Right hindlimb (tissue), 1 donor: ENCODE measurements at places on chromosomes 3 and 15.
A peak's percentile ranks its signal among the peaks of the same experiment; 100 is the strongest.

DNA sequence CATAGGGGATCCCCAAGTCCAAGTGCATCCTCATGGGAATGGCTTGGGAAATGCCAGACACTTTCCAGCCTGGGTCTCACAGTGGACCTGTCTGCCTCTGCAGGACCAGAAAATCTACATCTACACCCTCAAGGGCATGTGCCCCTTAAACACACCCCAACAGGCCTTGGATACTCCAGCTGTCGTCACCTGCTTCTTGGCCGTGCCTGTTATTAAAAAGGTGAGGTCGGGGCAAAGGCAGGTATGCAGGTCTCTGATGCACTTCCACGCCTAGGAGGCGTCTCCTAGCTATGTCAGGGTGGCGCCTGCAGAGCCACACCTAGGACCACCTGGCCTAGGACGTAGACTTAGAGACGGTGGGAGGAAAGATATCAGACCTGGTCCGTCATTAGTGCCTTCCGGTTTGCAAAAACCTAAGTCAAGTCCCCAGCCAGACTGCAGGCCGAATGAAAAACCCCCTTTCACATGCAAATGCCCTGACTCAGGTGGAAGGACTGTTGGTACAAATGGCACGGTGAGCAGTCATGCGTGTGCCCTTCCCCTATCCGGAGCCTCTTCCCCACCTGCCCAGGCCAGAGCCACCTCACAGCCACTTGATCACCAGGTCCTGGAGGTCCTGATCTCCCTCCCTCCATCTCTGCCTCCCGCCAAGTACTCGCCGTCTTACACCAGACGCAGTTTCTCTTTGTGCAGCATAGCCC lies 143.5 kb downstream of the LRRK1 start:
- DNase-seq = no peak

GRCh38 chr3:53493595-53493962 lies 832 bp upstream of the CACNA1D start:
- DNase-seq = no peak

DNA sequence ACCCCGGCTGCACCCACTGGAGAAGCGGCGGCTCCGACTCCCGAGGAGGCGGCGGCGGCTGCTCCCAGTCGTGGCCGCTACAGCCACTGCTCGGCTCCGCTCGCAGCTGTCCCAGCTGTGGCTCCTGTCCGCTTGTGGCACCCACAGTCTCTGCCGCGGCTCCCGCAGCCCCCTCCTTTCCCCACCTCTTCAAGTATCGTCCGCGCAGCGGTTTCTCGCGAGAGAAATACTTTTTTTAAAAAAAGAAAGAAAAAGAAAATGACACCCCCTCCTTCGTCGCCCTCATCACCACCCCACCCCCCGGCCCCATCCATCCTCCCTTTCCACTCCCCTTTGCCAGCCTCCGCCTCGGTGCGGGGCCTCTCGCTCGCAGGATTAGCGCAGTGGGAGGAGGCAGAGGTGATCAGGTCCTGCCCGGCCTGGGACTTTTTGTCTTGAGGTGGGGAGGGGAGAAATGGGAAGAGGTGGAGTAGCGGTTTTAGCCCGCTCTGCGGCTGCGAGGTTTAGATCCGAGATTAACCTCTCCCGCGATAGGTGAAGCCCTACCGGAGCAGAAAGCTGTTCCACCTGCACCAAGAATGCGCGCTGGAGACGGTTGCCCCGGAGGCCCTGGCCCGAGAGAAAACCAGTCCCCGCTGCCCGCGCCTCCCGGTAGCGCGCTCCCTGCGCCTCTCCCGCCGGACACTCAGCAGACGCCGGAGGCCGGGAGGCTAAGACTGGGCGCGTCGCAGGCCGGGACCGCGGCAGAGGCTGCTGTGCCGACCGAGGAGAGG lies at the start of gene FBN1:
Gene FBN1 (minus strand): TSS at position 152 of the 773 bp plus-strand sequence. CDS start 940 bp downstream, outside the sequence.
- DNase-seq = peak; percentile 92

- no peak for DNase-seq
Measured at GRCh38 chr3:179949869-179950268, 86.9 kb downstream of the PEX5L start.

- DNase-seq = no peak
Measured at GRCh38 chr3:98982351-98982750, 80.9 kb upstream of the DCBLD2 start.

GRCh38 chr3:122215592-122216298 lies 32.3 kb downstream of the CASR start:
- DNase-seq = no peak

DNA sequence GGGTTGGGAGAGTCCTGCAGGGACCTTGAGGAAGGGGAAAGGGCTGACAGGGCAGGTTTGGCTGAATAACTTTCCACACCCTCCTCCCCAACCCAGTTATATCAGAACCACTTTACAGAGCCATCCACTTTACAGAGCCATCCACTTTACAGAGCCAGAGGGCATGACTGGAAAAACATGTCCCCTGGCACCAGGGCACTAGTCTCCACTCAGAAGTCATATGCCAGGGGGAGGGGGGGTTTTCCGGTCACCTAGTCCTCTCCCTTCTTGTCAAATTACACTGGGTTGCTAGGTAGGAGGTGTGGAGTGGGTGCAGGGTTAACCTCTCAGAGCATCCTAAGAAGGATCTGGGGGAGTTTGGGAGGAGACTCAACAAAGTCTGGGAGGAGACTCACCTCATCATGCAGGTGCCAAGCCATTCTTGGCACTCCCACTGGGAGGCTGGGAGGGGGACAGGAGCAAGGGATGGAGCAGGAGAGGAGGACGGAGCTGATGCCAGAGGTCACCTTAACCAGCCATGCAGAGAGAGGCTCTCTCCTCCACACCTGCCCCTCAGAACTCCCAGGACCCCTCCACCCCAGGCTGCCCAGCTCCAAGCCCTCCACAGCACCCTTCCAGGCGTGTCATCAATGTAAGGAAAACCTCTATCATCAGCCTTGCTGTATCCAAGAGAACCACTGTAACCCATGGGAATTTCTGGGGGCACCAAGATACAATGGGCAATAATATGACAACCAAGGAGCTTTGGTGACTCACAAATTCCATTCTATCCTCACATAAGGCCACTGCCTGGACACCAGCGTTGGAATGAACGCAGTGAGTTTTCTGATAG lies 1.7 kb downstream of the LRRC2 start:
- DNase-seq = no peak

- no peak for DNase-seq
Measured at GRCh38 chr3:13119471-13120220, 46.4 kb upstream of the IQSEC1 start.

DNA sequence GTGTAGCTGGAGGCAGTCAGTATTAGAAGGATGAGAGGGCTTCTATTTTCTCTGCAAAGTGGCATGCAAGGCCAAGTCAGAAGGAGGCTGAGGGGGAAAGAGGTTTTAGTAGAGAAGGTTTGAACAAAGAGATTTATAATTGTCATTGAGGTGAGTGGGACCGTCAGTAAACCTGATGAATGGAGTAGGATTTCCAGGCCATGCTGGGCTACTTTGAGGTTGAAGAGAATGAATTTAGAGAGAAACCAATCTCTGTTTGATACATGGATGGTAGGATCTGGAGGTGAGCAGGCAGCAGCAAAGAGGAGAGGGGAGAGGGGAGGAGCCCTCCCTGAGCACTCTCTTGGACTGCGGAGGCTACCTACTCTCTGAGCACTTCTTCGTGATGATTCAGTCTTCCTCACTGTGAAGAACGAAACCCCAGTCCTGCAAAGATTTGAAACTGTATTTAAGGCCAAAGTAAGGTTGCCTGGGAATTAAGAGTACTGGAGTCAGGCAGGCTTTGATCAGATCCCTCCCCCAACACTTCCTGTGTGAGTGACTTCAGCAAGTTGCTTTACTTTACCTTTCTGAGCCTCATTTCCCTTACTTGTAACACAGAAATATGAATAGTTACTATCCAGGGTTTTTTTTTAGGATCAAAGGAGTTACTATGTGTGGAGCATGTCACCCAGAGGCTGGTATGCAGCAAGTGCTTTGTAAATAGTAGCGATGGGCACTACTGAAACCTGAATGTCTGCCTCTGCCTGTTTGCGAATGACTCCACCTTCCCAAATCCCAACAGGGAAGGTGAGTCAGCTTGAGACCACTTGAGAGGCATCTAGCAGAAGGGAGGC lies 75.8 kb downstream of the RPL39L start:
- no peak for DNase-seq

- no peak for DNase-seq
Measured at GRCh38 chr15:99239545-99240198, 9.7 kb downstream of the TTC23 start.

DNA sequence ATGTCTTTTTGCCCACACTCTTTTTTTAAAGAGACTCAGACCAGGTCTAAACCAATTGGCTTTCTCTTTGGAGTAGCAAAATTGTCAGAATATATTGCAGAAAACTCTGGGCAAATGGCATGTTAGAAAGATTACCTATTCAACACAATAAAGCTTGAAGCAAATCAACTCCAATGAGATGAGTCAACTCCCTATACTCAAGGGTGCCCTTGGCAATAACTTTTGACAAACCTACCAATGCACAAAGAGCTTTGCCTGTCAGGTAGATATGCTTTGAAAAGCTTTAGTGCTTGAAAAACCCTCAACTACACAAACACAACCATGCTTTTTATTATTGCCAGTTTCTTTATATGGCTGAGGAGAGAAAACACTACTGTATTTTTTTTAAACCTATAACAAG lies 137.7 kb upstream of the GRM7 start:
- no peak for DNase-seq

DNA sequence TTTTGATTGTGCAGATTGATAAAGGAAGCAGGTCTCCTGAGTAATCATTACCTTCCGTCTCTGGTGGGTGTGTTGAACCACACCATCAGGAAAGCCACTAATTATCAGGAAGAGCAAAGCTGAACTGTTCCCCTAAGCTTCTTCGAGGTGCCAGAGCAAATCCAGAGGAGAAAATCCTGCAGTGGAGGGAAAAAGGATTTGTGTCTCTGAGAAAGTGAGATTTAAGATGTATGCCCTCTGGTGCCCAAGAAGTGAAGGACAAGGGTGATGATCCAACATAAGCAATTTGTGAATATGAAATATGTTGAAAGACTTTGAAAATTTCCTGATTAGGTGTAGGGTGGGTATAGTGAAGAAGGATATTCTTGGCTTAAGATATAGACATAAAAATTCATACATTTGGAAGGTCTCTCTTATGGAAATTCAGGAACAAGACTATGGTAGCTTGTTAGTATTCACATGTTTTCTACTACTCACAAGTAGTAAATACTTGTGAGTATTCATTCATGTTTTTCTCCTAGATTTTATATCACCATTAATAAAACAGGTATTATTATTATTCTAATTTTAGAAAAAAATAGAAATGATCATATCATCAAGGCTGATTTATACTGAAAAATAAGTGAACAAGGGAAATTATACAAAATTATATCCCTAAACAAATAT lies 34.8 kb downstream of the COMMD2 start:
- DNase-seq = peak; percentile 56

- DNase-seq = no peak
Measured at GRCh38 chr3:31770822-31771326, 210.2 kb downstream of the OSBPL10 start.

- no peak for DNase-seq
Measured at GRCh38 chr3:170605490-170605889, 19.6 kb upstream of the SLC7A14 start.

DNA sequence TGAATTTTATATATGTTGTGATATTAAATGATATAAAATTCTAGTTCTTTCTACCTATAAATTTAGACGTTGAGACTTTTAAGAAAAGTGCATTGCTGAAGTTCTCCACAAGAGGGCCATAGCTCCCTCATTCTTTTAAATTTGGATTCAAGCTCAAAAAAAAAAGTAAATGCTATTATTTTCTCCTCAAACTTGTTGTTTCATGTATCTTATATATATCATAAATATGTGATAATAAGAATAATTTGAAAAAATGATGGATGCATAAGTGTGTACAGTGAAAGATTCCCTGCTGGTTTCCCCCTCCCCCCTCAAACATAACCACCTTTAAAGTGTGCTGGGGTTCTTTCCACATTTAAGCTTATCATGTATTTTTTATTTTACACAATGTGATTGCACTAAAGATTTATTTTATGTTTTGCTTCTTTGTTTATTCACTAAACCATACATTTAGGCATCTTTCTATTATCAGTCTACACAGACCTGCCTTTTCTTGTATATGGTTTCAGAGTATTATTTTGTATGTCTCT lies 769.4 kb upstream of the GOLIM4 start:
- no peak for DNase-seq

GRCh38 chr3:4992118-4992517 lies 12.9 kb downstream of the BHLHE40 start:
- no peak for DNase-seq

DNA sequence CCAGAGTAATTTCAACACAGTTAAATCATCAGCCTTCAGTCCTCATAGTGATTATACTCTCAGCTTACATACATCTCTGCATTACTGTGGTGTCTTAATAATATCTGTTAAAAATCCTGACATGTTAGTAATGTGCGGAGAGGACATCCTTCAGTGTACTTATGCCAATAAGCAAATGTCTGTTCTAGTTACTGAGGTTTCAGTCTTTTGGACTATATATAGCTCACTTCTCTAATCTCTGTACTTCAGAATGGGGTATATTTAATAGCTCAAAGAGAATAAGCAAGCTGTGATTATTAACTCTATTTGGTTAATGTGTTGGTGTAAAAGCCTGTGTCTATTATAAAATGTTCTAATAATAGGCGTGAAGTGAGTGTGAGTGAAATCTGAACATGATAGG lies 28.9 kb upstream of the OSTN start:
- DNase-seq = no peak

DNA sequence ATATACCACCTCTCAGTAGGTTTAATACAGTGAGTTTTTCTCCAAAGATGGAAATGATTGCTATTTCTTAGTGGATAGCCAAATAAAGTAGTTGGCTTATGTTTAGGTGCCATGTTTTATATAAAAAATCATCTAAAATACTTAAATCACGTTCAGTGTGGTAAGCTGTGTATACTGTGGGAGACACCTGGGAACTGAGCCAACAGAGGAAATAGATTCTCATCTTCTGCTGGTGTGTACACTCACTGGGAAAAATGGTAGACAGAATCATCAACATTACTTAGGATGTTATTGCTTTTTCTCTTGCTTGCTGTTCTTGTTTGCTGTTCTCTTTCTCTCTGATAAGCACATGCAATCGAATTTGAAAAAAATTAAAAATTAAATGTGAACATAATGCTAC lies 112.6 kb upstream of the MB21D2 start:
- no peak for DNase-seq

- no peak for DNase-seq
Measured at GRCh38 chr3:171329746-171330145, 130.5 kb downstream of the TNIK start.

- DNase-seq = peak; percentile 71
Measured at GRCh38 chr3:24680214-24680967, 185.7 kb upstream of the THRB start.

- no peak for DNase-seq
Measured at GRCh38 chr15:36415643-36416042, 163.8 kb upstream of the CDIN1 start.

DNA sequence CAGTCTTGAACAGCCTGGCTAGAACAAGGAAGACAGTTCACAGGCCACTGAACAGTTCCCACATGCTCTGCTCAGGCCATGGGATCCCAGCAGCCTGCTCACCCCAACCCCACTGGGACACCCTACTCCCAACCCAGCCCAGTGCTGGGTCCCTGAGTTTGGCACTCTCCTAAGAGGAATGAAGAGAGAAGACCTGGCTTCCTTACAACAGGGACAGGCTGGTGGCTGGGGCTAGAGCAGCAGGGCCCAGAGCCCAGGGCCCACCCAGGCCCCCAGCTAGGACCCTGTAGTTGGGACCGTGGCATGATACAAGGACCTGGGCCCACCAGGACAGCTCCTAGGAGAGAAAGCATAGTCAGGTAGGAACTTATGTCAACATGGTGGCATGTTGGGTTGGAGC lies 43.4 kb downstream of the SEMA3G start:
- peak; percentile 15 for DNase-seq

GRCh38 chr3:40201770-40202169 lies 107.7 kb upstream of the EIF1B start:
- DNase-seq = no peak

- DNase-seq = no peak
Measured at GRCh38 chr3:63864965-63865327, 1.3 kb downstream of the ATXN7 start.
